ENCODE measurements at places on chromosomes 5 and 9.

DNA sequence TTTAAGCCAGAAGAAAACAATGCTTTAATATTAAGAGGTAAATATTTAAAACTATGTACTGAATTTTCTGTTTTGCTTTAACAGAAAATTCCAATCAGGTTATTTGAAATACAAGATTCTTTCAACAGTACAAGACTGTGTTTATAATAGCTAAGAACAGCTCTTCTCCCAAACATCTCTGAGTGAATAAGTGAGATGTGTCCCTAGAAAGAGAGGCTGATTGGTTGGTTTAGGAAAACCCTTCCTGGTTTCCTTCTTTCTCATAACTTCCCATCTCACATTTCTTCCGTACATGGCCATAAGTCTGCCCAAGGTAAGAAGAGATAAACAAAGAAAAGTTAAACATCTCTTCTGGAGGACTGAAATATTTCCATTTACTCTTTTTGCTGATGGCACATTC, 145.9 kb downstream of the FANCC start:
- DNase-seq = no peak

DNA sequence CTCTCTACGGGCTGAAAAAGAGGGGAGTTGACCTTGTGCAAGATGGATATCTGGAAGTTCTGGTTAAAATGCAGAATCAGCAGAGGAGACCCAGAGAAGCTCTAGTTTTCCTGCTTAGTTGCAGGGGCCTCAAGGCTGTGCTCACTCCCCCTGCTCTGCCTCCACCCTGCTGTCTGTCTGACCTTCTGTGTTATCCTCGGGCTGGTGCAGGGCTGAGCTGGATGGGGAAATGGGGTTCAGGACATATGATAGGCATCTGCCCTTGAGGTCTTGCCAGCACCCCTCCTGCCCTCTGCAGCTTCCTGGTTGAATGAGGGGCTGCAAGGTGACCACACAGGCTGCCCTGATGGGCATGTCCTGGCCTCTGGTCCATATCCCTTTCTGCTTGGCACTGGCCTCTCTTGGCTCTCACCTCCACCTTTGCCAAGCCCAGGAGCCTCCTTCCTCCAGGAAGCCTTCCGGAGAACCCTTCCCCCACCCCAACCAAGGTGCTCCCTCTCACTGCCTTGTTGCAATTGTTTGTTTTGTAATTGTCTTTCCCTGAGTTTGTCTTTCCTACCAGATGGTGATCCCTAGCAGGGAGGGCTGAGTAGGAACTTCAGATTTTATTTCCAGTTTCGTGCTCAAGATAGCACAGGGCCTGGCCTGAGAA, 1.3 kb downstream of the TMEM268 start:
- DNase-seq = no peak

DNA sequence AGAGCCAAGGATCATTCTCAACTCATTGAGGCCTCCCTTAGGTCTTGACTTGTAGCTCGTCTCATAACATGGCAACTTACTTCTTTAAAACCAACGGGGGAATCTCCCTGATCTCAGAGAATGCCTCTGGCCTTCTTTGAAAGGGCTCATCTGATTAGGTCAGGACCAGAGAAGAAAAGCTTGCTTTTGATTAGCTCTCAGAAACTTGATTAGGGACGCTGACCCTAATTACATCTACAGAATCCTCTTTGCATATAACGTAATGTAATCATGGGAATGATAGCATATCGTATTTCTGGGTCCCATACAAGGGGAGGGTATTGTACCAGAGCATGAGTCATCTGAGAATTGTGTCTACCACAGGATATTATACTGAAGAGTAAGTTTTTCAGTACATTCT, 125.1 kb upstream of the SH3GL2 start:
- DNase-seq = no peak

DNA sequence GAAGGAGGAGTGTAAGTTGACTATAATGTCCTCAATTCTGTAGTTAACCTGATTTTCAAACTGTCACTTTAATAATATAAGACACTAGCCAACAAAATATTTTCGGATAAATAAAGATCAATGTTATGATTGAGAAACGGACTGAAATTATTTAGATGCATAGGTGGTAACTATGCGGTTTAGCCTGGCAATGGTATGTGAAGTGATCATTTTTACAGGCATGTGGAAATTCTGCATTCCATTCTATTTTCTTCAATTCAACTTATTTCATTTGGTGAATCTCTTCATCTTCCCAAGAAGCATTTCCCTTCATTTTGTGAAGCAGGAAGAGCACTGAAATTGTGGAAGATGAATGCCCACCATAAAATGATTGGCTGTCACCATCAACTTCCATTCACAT, 1457.5 kb upstream of the CDH9 start:
- no peak for DNase-seq

- no peak for DNase-seq
Measured at GRCh38 chr5:82408033-82408432, 129.9 kb upstream of the RPS23 start.

DNA sequence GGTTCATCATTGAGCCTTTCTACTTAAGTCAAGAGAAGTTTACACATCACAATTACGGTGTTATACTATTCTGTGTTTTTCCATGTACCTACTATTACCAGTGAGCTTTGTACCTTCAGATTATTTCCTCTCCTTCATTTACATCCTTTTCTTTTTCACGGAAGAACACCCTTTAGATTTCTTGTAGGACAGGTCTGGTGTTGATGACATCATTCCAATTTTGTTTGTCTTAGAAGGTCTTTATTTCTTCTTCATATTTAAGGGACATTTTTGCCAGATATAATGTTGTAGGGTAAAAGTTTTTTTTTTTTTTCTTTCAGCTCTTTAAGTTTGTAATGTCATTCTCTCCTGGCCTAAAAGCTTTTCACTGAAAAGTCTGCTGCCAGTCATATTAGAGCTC, 637.1 kb upstream of the RIOK2 start:
- DNase-seq = no peak

GRCh38 chr5:157568720-157569119, 6.9 kb downstream of the ADAM19 start:
- no peak for DNase-seq

DNA sequence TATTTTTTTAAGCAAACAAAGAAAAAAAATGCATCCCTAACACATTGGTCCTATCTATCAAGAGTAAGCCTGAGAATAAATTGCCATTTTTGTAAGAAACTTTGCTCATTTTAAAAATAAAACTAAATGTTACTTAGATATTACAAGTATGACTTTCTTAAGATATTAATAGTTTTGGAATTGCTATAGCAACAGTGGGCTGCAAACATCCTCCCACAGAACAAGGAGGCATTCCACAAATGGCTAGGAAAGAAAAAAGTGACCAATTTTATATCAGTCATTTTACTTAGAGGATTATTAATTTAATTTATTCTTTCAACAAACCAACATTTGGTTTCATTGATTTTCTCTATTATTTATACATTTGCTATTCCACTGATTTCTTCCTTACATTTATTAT, 63.7 kb downstream of the LURAP1L start:
- DNase-seq = no peak

DNA sequence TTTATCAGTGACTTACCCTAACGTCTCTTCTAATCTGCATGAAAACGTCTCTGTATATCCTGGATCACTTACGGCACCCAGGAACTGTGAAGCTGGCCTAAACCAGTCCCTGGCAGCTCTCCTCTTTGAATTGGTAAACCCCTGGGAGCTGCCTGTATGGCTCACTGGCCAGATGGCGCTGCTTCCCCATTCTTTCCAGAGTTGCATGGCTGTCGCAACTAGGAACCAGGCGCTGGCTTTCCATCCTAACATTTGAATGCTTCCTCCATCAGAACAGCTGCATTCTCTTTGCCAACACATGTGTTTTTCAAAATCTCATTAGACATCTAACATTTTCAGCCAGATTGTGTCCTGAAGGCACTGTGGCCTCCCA, 8.0 kb upstream of the PCA3 start:
- no peak for DNase-seq

DNA sequence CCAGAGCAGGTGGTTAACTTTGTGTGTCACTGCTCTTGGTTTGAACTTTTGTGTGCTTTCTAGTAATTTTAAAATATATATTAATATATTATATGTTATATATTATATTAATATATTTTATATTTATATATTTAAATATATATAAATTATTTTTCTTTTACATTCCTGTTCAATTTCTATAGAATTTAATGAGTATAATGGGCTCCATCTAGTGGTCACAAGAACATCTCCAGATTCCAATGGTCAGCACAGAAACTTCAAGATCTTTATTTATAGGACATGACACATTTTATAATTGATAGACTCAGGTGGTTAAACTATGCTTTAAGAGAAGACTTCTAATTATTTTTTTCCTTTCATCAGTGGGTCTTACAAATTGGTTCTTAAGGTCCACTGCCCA, 39.1 kb downstream of the COL23A1 start:
- DNase-seq = peak; percentile 12

- DNase-seq = no peak
Measured at GRCh38 chr9:113158446-113158845, 7.6 kb downstream of the SLC31A2 start.

GRCh38 chr5:128665747-128666355, 127.8 kb upstream of the FBN2 start:
- no peak for DNase-seq

DNA sequence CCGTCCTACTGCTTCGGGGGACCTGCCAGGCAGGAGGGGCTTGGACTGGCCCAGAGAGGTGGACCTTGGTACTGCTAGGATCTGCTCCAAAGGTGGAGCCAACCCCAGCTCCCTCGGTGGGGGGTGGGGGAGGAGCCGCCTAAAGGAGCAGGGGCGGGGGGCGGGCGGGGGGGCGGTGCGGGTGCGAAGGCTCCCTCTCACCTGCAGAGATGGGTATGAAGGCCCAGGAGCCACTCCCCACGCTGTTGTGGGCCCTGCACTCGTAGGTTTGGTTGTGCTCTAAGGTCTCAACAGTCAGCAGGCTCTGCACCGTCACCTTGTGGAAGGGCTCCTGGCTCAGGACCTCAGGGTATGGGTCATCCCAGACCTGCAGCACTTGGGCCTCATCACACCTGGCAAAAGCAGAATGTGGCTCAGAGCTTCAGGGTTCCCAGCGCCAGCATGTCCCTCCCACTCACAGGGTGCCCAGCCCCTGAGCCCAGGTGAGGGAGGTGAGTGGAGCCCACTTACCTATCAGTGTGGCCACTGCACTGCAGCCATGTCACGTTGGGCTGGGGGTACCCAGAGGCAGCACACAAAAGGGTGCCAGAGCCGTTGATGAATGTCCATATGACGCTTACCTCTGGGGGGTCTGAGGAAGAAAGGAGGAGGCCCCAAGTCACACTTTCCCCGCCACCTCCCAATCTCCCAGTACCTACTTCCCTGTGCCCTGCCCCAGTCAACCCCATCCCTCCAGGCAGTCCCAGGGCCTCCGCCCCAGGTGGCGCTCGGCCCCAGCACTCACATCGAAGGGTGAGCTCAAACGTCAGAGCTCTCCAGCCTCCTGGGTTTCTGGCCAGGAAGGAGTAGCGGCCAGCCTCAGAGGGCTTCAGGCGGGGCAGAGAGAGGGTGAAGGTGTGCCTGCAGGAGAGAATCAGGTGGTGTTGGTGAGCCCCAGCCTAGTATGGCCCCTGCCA, 16.4 kb downstream of the CSF1R start:
- no peak for DNase-seq

GRCh38 chr5:96913233-96913632, 22.6 kb upstream of the LNPEP start:
- no peak for DNase-seq

DNA sequence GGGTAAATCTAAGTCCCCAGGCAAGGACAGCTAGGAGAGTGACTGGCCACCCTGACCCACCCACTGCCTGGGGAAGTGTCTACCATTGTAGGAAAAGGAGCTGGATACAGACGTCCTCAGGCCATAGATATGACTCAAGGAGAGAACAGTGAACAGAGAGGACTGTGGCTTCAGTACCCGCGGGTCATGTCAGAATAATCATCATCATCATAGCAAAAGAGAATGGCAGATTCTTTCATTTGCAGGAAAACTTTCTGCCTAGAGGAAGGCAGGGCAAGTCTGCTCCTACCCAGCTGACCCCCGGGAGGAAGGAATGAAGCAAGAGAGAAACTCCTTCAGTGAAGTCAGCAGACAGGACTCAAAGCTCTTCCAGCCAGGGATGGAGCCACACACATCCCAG, 52.2 kb upstream of the UBTD2 start:
- no peak for DNase-seq

- no peak for DNase-seq
Measured at GRCh38 chr5:164617290-164617689, 1111.9 kb downstream of the MAT2B start.

GRCh38 chr5:171312129-171312974, 3.3 kb downstream of the TLX3 start:
- DNase-seq = no peak

Measured in HCT116 (cell line).